ENCODE measurements at places on chromosomes 12 and 14.

DNA sequence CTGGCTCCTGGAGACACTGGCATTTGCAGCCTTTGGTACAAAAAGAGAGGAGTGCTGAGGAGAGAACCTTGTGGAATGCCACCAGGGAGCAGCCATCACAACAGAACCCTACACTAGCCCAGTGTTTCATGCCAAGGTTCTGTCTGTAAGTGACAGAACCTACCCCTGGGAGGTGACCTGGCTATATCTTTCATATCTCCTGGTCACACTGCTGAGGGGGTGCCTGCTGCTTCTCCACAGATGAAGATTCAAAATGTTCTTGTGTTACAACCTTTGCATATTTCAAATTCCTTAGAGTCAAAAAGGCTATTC is 12.7 kb upstream of the EIF4B start:
- no peak for DNase-seq

DNA sequence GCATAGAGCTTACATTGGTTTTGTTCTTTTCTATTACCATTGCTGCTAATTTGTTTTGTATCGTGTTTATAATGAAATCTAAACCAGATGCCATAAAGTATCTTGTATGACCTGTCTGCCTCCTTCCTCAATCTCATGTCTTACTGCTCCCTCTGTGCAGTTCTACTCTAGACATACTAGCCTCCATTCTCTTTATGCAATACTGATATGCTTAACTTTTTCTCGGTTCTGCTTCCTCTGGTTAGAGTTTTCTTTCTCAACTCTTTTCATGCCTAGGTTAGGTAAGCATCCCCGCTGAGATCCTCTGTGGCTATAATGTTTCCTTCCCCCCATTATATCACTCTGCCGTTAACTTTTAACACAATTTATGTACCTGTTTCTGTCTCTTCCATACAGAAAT is 852.3 kb downstream of the TRHDE start:
- no peak for DNase-seq

DNA sequence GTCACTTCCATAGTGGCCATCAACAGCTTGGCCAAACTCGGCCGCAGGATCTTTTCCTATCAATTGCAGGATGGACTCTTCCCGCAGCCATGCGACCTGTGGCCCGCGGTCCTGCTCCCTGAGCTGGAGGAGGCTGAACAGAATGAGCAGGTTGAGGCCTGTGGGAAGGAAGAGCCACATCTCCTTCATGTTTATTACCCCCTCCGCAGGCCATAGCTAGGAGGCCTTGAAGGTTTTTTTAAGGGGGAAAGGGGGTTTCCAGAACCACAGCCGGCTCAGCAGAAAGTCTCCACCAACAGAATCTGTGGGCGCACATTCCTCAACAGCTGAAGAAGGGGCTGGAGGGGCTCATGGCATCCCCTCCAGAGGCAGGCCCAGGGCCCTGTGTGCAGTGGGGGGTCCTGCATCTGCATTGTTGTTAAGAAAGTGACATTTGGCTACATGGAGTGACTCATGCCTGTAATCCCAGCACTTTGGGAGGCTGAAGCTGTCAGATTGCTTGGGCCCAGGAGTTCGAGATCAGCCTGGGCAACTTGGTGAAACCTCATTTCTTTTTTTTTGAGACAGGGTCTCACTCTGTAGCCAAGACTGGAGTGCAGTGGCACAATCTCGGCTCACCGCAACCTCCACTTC is 25.2 kb upstream of the PPP1R13B start:
- no peak for DNase-seq

GRCh38 chr12:97046901-97047300 is 139.8 kb downstream of the NEDD1 start:
- no peak for DNase-seq

DNA sequence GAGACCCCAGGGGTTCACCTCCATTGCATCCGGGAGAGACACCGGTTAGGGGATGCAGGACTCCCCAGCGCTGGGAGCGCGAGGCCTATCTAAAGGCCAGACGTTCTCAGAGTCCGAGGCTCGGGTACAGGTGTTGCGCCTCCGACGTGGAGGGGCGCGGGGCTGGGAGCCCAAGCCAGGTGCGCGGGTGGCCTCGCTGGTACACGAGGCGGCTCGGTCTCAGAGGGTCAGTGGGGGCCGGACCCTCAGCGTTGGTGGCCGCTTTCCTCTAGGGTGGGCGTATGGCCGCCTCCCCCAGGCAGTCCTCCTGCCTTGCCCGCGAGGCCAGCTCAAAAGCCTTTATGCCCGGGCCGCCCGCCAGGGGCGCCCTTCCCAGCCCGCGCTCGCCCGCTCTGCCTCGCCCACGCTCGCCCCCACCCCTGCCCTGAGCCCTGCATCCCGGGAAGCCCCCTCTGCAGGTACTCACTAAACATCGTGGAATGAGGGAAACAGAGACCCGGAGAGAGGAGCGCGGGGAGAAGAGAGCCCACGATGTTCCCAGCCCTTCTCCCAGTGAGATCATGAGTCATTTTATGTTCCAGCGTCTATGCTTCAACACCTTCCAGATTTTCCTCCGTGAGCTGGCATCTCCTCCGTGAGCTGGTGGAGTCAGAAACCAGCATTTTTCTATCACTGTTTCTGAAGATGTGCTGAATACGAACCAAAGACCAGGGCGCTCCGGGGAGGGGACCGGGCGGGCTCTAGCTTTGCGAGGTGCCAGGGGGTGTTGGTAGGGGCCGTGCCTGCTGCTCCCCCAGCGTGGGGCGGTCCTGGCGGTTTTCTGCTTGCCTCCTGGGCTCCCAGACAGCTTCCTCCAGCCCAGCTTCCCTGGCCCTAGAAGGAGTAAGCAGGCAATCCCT is 73.8 kb downstream of the DIO3 start:
- no peak for DNase-seq

- DNase-seq: no peak
Observed at GRCh38 chr12:9344541-9344940, 136.3 kb upstream of the PZP start.

DNA sequence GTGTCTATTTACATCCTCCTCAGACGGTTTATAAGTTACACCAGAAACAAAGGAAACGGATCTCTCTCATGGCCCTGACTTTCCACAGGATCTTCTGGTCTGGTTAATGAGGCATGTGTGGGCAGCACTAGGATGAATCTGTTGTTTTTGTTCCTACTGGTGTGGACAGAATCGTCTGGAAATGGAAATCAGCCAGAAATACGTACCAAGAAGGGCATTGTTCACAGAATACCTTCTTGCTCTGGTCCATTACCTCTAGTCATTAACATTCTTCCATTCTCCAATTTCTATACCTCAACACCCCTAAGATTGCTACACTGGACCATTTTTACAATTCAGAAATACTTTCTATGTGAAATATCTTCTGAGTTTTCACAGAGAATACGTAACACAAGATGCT is 86.0 kb downstream of the TPH2 start:
- DNase-seq: no peak

GRCh38 chr14:52950410-52950897 is 396 bp downstream of the FERMT2 start:
- no peak for DNase-seq

GRCh38 chr12:85296362-85296761 is 16.3 kb downstream of the ALX1 start:
- no peak for DNase-seq

DNA sequence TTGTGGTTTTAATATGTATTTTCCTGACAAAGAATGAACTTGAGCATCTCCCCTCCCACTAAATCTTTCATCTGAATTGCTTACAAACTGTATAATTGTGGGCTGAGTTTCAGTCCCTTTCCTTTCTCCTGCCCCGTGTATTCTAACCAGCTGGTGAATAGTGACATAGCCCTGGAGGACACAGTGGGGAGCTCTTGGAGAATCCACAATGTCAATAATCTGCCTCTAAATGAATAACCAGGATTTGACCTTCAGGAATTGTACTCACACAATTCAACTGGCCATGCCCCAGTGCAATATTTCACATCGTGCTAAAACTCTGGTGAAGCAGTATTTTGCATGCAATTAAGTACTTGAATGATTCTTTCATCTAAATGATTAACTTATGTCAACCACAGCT is 177.2 kb downstream of the C12orf42 start:
- DNase-seq: no peak

DNA sequence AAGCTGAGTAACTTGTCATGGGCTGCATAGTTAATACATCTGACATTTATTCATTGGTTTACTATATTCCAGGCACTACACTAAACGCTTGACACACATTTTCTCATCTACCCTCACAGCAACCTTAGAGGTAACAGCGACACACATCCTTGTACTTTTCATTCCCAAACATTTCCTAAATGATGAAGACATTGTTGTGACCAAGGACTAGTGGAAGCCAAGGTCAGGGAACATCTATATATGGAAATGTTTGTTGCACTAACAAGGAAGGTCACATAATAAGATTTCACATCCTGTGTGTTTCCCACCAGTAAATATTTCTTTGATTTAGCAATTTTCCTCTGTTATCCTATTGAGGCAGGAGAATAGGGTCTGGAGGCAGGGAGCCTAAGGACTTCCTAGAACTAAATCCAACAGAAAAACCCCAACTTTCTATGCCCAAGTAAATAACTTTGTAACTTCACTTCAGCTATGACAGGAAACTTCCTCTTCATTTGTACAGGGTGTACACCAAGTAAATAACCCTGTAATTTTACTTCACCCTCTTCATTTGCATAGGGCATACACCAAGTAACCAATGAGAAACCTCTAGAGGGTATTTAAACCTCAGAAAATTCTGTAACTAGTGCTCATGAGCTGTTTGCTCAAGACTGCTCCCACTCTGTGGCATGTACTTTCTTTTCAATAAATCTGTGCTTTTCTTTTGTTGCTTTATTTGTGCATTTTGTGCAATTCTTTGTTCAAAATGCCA is 48.4 kb downstream of the ZNF641 start:
- no peak for DNase-seq

- no peak for DNase-seq
Observed at GRCh38 chr12:105091476-105092206, 7.4 kb upstream of the ALDH1L2 start.

- no peak for DNase-seq
Observed at GRCh38 chr12:49979791-49980190, 7.0 kb downstream of the AQP6 start.

DNA sequence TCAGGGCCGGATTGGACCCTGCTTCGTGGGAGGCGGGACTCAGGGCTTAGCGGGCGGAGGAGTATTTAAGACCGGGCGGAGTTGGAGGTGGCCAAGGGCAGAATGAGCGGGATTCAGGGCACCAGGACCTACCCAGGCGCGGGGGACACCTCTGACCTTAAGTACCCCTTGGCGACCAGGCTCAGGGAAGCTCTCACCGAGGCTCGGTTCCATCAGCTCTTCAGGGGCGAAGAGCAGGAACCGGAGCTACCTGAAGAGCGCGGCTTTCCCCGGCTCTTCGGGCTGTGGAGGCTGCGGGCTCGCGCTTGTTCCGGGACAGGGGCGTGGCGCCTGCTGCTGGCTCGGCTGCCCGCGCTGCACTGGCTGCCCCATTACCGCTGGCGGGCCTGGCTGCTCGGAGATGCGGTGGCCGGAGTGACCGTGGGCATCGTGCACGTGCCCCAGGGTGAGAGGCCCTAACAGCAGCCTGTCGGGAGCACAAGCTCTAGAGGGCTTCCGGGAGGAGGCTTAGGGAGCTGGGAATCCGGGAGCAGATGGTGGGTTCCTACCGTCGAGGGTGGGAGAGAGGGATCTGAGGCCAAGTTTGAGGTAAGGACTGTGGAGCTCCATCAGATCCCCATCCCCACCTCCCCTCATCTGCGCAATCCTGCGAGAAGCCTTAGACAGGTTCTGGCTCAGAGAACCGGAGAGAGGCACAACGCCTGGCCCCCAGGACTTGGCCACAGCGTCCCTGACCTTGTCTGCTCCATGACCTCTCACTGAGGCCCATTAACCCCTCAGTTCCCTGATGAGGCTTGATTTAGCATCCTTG is 8.4 kb downstream of the ARHGEF25 start:
- DNase-seq: no peak

DNA sequence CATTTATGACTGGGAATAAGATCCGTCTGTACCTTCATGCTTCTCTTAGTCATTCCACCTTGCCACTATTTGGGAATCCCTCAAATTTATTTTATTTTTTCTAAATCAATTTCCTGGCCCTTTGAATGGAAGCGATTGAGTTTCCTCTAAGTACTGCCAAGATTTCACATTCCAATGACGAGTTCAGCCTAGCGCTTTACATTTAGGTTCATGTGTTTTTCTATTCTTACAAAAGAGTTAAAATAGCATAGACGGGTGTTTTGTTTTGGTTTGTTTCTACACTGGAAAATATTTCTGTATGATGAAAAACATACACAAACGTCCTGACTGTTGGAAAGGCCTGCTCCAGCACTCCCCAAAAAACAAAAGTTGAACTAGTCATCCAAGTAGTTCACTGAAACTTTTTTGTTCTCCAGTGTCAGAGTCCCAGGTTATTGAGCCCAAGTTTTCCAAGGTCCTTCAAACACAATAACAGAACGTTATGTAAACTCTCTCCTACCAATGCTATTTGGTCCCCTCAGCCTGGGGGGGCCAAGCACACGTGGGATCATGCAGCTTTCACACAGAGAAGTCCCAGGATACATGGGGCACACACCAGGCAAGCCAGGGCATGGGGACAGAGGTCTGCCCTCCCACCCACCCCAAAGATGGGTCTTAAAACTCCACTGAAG is 74.8 kb upstream of the FOXN3 start:
- DNase-seq: no peak

GRCh38 chr12:47276253-47276620 is 196.5 kb upstream of the AMIGO2 start:
- DNase-seq: no peak

- DNase-seq: no peak
Observed at GRCh38 chr14:77154421-77154820, 12.8 kb upstream of the ZDHHC22 start.

GRCh38 chr12:15603474-15604085 is 185.6 kb downstream of the EPS8 start:
- DNase-seq: no peak

- DNase-seq: no peak
Observed at GRCh38 chr12:101594700-101595099, at the start of gene MYBPC1. Gene MYBPC1 (plus strand): TSS chr12:101594971. CDS start chr12:101595071, 100 bp downstream.

DNA sequence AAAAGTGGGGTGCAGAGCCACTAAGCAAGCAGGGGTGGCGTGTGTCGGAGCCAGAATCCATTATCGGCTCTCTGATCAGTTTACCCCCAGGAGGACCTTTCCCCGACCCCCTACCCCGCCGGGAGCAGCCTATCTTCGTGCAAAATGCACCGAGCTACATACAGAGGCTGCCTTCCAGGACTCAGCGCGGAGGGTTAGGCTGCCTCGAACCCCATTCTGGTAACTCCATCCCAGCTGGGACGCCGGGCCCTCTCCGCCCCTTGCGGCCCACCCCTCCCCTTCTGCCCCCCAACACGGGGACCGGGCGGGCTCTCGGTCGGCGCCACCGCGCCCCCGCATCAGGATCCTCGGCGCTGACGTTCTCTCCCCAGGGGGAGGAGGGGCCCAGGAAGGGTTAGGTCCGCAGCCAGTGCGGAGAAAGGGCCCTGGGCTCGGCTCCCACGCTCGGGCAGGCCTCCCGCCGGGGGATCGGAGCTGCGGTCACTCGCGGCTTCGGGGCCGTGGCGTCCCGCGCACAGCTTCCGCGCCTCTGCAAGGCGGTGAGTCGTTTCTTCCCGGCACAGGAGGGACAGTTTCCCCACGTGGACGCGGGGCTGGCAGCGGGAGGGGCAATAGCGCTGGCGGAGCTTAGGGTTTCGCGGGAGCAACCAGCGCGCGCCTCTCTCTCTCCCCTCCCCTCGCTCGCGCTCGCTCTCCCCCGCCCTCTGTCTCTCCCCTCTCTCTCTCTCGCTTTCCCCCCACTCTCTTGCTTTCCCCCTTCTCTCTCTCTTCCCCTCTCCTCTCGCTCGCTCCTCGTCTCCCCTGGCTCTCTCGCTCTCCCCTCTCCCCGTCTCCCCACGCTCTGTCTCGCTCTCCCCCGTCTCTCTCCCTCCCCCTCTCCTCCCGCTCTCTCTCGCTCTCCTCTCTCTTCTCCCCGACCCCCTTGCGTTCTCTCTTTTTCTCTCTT is 12.5 kb upstream of the MAP3K9 start:
- DNase-seq: peak; percentile 41
